ENCODE measurements at places on chromosomes 12 and 14.

- no peak for DNase-seq
Observed at GRCh38 chr12:6902448-6902847, 2.2 kb upstream of the LRRC23 start.

- no peak for DNase-seq
Observed at GRCh38 chr14:101780887-101781239, 19.4 kb downstream of the PPP2R5C start.

DNA sequence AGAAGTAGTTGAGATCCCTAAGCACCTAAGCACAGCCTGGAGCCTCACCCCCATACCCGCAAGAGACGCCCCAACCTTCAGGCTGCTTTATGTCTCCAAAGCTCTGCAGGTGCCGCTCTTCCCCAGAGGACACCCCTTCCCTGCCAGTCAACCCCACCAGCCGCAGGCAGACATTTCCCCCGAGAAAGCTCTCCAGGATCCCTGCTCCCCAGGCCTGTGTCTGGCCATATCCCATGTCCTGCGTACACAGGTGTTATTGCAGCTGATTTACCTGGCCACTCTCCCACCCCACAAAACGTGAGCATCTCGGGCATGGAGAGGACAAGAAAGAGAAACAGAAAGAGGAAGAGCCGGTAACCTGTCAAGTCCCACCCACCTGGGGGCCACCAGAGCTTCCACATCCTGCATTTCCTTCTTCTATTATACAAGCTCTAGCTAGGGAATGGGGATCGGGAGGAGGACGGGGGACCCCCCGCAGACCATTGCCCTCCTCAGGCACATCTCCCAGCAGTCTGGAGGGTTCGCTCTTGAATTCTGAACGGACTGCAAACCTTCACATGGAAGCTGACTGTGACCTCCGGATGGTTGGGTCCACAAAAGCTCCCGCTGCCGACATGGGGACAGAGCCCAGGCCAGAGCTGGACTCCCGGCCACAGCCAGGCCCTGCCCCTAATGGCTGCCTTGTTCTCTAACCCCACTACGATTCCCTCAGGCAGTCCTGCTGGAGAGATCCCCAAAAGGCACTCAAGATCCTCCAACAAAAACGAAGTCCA is 17.6 kb downstream of the CCDC88C start:
- DNase-seq, result no peak

- no peak for DNase-seq
Observed at GRCh38 chr14:37593511-37594237, 1.4 kb downstream of the FOXA1 start.

- DNase-seq, result peak; percentile 11
Observed at GRCh38 chr12:123263196-123263817, 8.3 kb downstream of the CDK2AP1 start.

GRCh38 chr12:100215209-100215608 is 14.6 kb downstream of the ACTR6 start:
- no peak for DNase-seq

- no peak for DNase-seq
Observed at GRCh38 chr14:21204167-21205025, 48.5 kb upstream of the OR5AU1 start.

- DNase-seq, result no peak
Observed at GRCh38 chr12:63037746-63038712, 103.1 kb upstream of the PPM1H start.

DNA sequence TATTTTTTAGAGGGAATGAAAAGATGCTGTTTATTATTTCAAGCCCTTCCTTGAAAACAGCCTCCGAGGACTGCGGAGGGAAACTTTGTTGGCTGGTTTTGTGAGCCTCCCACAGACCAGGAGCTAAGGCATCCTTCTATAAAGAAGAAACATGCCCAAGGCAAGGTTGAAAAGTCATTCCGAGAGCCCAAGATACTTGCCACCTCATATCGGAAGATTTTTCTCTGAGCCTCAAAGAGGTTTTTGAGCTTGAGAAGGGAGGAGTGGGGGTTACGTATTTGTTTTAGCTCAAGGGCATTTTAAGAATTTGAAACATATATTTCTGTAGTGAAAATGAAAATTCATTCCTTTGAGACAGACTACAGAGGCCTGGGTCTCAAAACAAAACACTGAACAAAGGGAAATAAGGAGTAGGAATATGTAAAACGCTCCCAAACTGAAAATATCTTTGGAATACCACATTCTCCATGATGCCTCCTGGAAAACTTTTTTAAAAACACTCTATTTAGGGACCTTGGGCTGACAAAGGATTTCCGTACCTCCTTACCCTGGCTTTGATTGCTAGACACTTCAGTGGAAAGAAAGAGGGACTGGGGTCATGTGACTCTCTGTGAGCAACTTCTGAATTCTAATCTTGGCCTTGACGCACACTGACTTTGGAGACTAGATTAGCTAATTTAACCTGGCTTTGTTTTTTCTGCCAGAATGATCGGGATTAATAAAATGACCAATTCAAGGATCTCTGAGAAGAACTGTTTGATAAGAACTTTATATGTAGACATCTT is 180.9 kb downstream of the SRGAP1 start:
- DNase-seq, result no peak

- DNase-seq, result no peak
Observed at GRCh38 chr12:97813301-97813700, 350.7 kb downstream of the RMST start.

- no peak for DNase-seq
Observed at GRCh38 chr14:100862277-100862676, 36.4 kb downstream of the MEG3 start.

DNA sequence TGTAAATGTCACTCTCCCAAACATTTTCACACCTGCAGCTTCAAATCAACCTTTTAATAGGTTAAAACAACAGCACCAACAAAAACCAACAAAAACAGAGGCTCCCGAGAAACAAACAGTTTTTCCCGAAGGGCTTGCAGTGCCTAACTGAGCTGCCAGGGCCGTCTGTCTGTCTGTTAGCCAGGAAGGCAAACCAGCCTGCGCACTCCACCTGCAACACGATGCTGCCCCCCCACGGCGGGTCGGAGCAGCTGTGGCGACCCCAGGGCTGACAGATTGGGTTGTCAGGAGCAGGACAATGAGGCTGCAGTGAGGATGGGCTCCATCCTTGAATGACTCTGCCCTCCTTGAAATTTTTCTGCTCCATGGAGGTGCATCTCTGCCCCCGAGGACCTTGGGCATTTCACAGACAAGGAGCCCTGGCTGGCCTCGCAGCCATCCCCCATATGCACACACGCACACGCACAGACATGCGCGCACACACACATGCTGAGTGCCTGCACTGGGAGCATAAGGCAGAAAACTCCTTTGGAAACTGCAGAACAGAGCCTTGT is 2.6 kb downstream of the RTL1 start:
- DNase-seq, result peak; percentile 90

All from NCI-H2107 (cell line).